ENCODE measurements at places on chromosomes 5 and 9. TPM values are rescaled to one million over a fixed set of nuclear protein-coding genes. Genes with fewer than 3 reads are reported as not detected.

DNA sequence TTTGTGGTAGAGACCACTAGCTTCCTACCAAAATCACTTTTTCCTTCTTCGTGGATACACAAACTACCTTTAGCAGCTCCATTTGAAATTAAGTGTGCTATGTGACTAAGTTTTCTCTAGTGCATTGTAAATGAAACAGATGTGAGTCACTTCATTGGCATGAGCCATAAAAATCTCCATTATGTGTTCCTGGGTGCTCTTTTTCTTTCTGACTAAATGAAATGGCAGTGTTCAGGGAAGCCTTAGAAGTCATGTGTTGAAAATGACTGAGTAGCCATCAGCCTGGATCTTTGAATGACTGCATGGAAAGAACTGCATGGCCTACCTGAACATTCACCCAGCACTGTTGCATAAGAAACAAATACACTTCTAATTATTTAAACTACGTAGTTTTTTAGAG, 107.9 kb downstream of the NDUFAF2 start:
- no peak overlapping the region for H3K4me3 ChIP-seq
- H3K27ac ChIP-seq = no peak overlapping the region
- no peak for DNase-seq
- no peaks in the 10 kb centered on the region for H3K27me3 ChIP-seq
- H3K4me1 ChIP-seq = no peaks in the 10 kb centered on the region

Gene NUTM2F
- total RNA-seq = not detected

DNA sequence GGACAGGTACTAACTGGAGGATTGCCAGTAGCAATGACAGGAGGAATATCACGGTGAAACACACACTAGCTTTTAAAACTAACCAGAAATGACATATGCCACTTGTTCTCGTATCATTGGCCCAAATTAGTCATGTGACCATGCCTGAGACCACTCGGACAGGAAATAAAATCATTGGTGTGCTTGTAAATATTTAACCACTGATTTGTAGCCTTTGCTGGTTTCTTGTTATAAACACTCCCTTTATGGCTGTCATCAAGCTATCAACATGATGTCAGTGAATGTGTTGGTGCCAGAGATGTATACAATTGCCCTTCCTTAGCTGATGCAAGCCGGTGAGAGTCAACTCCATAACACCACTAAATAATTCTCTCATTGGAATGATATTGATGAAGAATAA, 123.7 kb upstream of the ANKH start:
- H3K27me3 ChIP-seq = no peaks in the 10 kb centered on the region
- no peak overlapping the region for H3K4me3 ChIP-seq
- no peak overlapping the region for H3K27ac ChIP-seq
- DNase-seq = no peak

- no peaks in the 10 kb centered on the region for H3K36me3 ChIP-seq
- no peak overlapping the region for H3K27ac ChIP-seq
- no peaks in the 10 kb centered on the region for H3K4me1 ChIP-seq
- no peak overlapping the region for H3K4me3 ChIP-seq
- no peak for DNase-seq
- H3K27me3 ChIP-seq = no peaks in the 10 kb centered on the region
These were observed 124.8 kb upstream of the LARP1 start for GRCh38 chr5:154630410-154630809.

DNA sequence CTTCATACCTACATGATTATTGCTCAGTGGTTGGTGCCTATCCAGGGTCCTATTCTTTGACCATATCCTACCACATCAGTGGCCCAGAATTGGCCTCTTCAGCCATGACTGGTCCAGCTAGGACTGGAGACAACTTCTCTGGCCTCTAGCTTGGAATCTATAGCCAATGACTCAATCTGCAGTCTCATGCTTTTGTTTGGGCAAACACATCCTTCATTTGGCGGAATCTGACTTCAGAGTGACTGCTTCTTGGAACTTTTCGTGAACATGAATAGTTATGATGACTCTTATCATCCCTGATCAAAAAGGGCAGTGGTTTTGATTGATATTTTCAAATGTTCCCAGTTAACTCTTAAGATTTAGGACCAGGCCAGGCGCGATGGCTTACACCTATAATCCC, 134.1 kb downstream of the PAPPA start:
- no peak overlapping the region for H3K4me3 ChIP-seq
- H3K4me1 ChIP-seq = no peaks in the 10 kb centered on the region
- H3K36me3 ChIP-seq = no peaks in the 10 kb centered on the region
- H3K27me3 ChIP-seq = no peaks in the 10 kb centered on the region
- no peak overlapping the region for H3K27ac ChIP-seq

DNA sequence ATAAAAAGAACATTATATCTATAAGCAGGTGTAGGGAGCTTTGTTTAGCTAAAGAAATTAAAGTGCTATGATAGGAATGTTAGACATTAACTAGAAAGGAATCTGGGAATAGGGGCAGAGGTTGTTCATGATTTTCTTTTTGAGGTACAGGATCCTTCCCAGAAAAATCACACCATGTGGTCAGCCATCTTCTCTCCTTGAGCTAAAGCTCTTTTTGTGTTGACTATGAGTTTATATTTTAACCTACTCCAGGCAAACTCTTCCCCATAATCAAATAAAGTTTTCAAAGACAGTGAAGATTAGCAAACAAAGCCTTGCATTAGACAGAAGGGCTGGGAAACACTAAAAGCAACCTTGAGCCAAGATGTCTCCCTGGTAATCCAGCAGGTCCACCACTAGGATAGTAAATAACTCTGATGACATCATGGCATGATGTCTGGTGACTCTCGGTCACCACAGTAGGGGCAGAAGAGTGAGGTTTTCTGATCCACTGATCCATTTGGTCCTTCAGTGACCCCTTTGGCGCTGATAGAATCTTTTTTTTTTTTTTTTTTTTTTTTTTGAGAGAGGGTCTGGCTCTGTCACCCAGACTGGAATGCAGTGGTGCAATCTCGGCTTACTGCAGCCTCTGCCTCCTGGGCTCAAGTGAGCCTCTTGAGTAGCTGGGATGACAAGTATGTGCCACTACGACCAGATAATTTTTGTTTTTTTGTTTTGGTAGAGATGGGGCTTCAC, 30.6 kb upstream of the IL6ST start:
- H3K4me1 ChIP-seq = peaks cover 16% of the 10 kb centered on the region
- H3K27me3 ChIP-seq = no peaks in the 10 kb centered on the region
- H3K36me3 ChIP-seq = no peaks in the 10 kb centered on the region
- no peak overlapping the region for H3K27ac ChIP-seq
- H3K4me3 ChIP-seq = no peak overlapping the region
- DNase-seq = peak; percentile 34

DNA sequence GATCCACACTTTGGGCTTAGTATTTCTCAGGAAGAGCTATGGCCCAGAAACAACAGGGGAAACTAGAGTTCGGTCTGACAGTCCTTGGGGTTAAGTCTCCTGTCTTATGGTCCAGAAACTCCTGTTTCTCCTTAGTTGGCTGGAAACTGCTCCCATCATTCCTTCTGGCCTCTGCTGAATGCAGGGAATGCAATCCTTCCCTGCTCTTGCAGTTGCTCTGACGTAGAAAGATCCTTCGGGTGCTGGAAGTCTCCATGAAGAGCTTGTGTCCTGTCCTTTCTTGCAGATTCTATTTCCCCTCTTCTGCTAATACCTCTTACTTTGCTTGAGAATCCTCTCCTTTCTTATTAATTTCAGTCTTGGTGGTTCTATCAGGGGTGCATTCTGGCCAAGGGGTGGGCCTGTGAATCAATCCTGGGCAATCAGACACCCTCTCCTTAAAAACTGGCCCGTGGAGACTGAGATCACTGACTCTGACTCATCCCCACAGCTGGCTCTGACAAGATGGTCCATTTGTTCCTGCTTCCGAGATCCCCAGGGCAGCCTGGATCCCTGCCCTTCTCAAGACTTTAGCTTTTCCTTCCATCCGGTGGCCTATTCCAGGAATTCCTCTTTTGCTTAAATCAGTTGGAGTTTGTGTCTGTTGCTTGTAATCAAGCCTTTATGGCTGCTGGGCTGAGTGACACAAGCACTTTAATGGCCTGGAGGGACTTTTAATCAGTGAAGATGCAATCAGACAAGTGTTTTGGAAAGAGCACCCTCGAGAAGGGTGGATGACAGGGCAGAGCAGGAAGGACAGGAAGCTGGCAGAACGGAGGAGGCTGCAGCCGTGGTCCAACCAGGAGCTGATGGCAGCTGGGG, 23.7 kb downstream of the PTGS1 start:
- H3K4me3 ChIP-seq = no peak overlapping the region
- no peaks in the 10 kb centered on the region for H3K27me3 ChIP-seq
- no peak overlapping the region for H3K27ac ChIP-seq
- DNase-seq = no peak
- no peaks in the 10 kb centered on the region for H3K4me1 ChIP-seq
